HCT116 (cell line): ENCODE measurements at places on chromosomes 5 and 9. TPM values are rescaled to one million over a fixed set of nuclear protein-coding genes. Genes with fewer than 3 reads are reported as not detected.
A peak's percentile ranks its signal among the peaks of the same experiment; 100 is the strongest.

GRCh38 chr9:1939926-1940368, 75.2 kb upstream of the SMARCA2 start:
- H3K27me3 ChIP-seq = no peaks in the 10 kb centered on the region
- H3K4me3 ChIP-seq = no peak overlapping the region
- H3K27ac ChIP-seq = no peak overlapping the region
- DNase-seq = peak; percentile 8
- no peaks in the 10 kb centered on the region for H3K4me1 ChIP-seq

- DNase-seq = no peak
- H3K27me3 ChIP-seq = no peaks in the 10 kb centered on the region
- H3K36me3 ChIP-seq = peaks cover 10% of the 10 kb centered on the region; the same call in 1 of the 2 replicates
- no peak overlapping the region for H3K4me3 ChIP-seq
- no peaks in the 10 kb centered on the region for H3K4me1 ChIP-seq
These were observed 73.4 kb downstream of the PHF2 start for GRCh38 chr9:93649610-93650261.

GRCh38 chr5:180387798-180388197, 34.7 kb upstream of the GFPT2 start:
- H3K36me3 ChIP-seq = no peaks in the 10 kb centered on the region
- H3K27ac ChIP-seq = no peak overlapping the region
- no peak for DNase-seq
- no peak overlapping the region for H3K4me3 ChIP-seq
- no peaks in the 10 kb centered on the region for H3K4me1 ChIP-seq

DNA sequence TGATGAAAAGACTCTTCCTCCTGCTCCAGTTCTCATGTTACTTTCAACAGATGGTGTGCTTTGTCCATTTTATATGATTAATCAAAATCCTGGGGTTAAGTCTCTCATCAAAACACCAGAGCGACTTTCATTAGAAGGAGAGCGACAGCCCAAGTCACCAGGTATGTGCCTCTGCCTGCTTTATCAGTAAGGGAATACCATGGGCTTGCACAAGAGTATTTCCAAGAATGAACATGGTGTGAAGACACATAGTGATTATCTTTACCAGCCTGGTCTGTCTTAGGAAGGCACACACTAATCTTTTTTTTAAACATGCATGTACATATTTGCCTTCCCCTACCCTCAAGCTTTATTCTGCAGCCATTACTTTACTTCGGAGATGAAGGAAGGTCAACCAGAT, 15.2 kb downstream of the NUP214 start:
- DNase-seq = no peak
- H3K27me3 ChIP-seq = no peaks in the 10 kb centered on the region
- H3K4me3 ChIP-seq = no peak overlapping the region
- H3K4me1 ChIP-seq = no peaks in the 10 kb centered on the region
- no peak overlapping the region for H3K27ac ChIP-seq
- H3K36me3 ChIP-seq = peaks cover 63% of the 10 kb centered on the region

DNA sequence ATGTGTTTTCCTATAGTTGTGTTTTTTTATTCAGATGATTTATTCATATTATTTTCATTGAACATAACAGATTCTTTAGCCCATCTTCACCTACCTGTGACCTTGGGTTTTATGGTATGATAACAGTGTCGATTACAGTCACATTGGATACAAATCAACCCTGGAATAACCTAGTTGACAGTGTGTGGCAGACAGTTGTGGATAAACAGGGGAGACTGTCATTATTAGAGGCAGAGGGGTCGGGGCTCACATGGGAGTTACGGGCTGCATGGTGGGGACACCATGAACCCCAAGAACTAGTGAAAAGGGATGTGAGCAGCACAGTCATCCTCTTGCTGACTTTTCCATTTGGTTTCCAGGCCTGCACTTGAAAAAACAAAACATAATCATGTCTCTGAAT, 29.9 kb upstream of the MAP1B start:
- no peaks in the 10 kb centered on the region for H3K36me3 ChIP-seq
- no peak overlapping the region for H3K27ac ChIP-seq
- H3K4me3 ChIP-seq = no peak overlapping the region
- no peak for DNase-seq
- peaks cover 7% of the 10 kb centered on the region; the same call in 1 of the 2 replicates for H3K4me1 ChIP-seq

NFIL3 gene
- 38.0 TPM for total RNA-seq

DNA sequence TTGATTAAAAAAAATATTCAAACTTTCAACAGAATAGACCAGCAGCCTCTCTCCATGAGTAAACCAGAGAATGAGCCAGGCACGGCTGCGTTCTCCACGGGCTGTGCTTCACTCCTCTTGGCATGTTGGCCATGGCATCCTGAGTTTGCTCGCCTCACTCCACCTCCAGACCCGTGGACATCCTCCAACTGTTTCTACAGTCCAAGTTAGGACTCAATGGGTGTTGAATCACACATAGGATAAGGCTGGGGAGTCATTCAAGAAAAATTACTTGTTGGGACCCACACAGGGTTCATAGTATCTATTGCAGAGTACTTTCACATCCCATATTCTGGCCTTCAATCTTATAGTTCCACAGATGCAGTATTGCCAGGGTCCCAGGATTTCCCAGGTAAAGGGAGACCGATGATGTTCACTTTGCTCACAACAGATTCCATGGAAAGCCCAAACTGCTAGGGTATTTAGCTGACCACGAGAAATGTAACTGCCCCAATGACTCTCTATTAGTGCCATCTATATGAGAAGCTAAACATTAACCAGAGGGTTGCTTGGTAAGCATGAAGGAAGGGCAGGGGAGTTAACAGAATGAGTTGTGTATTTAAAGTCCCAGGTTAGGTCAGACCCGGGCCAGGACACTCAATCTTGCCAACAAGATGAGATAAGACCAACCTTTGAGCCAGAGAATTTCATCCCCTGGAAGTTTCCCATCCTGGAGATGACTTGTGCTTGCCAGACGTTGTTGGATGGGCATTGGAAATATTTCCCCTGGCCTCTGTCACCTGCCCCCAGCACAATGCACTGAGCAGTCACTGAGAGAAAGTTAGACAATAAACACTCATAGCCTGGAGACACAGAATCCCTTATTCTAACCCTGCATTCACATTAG, 19.7 kb upstream of the GDA start:
- peaks cover 15% of the 10 kb centered on the region; the same call in 1 of the 2 replicates for H3K4me1 ChIP-seq
- no peak for DNase-seq
- H3K27me3 ChIP-seq = no peaks in the 10 kb centered on the region
- H3K4me3 ChIP-seq = no peak overlapping the region

PCDHGA12 gene
- 0.17 TPM for total RNA-seq

TEX48 gene
- not detected for total RNA-seq

SPINK4 gene
- total RNA-seq = not detected

GRCh38 chr5:84304599-84304998, 80.1 kb downstream of the EDIL3 start:
- no peak for DNase-seq

DNA sequence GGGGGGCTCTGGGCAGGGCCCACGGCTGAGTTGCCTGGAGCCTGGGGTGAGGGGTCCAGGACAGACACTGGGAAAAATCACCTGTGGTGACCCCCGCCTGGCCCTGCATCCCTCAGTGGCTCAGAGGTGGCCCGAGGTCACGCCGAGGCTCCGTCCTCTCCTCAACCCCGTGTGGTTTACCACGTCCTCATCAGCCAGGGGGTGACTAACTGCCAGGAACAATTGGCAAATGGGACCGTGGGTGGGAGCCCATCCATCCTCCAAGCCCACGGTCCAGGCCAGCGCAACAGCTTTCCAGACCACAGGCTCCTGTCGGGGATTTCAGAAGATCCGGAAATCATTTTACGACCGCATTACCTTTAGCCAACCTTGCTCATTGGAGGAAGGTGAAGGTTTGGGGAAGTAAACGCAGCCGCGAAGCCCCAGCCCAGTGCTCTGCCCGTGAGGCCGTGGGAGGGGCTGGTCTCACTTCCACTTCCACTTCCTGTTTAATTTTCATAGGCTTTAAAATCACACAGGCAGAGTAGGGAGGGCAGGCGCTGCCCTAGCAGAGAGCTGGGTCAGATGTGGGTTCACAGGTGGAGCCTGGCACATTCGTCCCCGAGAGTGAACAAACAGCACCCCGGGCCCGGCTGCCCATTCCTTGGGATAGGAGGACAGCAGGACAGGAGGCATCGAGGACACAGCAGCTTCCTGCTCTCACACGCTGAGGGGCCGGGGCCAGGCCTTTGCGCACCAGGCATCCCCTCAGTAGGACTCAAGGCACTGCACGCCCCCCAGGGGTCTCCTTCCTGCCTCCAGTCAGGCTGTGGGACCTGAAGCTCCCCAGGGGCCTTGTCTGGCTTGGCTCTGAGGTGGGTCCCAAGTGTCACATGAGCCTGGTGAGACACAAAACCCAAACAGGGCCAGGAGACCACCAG, 19.8 kb upstream of the SLC9A3 start:
- no peaks in the 10 kb centered on the region for H3K36me3 ChIP-seq
- H3K27me3 ChIP-seq = 0 out of 2 replicates have a peak, but pooled peaks cover 5% of the 10 kb centered on the region
- no peak overlapping the region for H3K4me3 ChIP-seq
- no peak for DNase-seq
- no peaks in the 10 kb centered on the region for H3K4me1 ChIP-seq

OLFM1 gene
- total RNA-seq = 3.5 TPM

TNFSF8 gene
- total RNA-seq = not detected
